ENCODE measurements at places on chromosomes 2 and 18.
A peak's percentile ranks its signal among the peaks of the same experiment; 100 is the strongest.

- no peak for DNase-seq
Measured at GRCh38 chr2:42513252-42513918, 19.6 kb upstream of the KCNG3 start.

DNA sequence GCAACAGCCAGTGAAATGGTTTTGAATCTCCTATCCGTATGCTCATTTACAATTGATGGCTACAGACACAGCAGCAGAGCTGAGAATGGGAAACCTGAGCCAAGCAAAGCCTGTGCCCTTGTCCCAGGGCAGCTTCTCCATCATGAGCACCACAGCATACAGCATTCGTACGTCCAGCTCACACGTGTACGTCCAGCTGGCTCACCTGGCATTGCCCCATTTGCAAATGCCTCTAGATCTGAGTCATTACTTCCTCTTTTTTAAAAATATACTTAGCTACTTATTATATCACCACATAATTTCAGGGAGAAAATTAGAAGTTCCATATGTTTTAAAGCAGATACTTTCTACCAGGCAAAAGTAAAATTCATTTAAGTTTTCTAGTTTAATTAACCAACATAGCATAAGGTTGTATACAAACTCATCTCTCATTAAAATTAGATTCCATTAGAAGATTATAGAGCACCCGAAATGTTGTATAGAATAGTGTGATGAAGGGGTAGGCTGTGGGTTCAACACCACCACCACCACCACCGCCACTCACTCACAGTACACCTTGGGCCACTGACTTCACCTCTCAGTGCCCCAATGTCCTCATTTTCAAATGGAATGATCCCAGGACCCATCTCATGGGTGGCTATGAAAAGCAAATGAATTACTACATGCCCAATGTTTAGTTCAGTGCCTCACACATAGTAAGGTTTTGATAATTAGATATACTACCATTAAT lies 31.4 kb upstream of the TMEM177 start:
- DNase-seq: no peak

- no peak for DNase-seq
Measured at GRCh38 chr2:9539531-9539930, 16.1 kb downstream of the ADAM17 start.

DNA sequence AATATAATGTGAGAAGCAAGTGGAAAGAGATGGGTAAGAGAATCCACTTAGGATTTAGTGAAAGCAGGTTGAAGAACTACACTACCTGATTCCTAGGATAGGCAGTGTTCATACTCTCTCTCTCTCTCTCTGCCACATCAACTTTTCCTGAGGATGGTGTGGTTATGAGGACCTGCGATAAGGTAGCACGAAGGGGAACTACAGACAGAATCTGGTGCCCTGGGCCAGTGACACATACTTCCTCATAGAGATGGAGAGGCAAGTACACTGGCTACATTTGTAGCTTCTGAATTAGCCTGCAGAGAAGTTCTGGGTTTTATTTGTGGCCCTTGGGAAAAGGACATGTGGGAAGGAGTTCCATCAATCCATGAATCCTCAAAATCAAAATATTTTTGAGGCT lies 44.5 kb downstream of the PTH2R start:
- no peak for DNase-seq

DNA sequence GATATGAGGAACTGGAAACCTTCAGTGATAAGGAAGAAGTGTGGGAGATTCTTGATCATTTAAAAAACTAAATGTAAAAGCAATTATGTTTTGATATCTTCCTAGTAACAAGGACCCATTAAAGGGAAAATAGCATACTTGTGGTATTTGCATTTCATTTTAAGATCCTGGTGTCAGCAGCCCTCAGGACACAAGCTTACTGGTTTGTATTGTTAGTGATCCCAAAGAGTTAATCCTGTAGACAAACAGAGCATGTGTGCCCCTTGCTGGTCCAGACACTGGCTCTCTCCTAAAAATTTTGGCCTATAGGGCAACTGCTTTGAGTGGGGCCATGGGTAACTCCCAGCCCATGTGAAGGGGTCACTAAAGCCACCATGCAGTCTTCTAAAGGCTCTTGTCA lies 101.1 kb upstream of the TFCP2L1 start:
- no peak for DNase-seq

DNA sequence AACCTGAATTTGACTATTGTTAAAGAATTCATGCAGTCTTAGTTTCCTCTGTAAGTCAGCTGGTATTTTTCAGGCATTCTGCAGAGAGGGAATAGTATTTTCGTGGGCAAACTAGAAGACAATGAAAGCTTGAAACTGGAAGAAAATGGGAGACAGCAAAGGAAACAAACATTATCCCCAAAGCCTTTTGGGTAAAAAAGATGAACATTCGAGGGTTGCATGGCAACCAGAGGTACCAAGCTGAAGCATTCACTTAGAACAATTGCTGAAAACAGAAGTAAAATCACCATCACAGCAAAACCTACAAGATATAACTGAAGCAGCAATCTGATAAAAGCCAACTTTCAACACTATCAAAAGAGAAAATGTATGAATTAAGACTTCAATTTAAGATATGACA lies 233.7 kb downstream of the SCG2 start:
- no peak for DNase-seq

DNA sequence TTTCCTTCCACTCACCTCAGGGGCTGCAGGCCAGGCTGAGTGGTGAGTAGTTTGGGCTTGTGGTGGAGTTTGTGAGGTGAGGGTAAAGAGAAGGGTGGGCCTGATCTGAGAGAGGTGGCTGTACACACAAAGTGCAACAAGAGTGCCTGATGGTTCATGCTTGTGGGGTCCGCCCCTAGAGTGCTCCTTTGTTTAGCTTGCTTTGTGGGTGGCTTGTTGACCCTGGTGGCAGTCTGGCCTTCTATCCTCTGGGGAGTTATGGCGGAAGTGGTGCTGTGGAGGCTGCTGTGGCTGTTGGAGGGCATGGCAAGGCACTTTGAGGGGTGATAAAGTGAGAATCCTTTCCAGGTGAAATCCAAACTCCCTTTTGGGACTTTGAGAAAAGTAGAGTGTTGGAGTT lies 10.6 kb downstream of the UBE2F start:
- no peak for DNase-seq

- DNase-seq: peak; percentile 81
Measured at GRCh38 chr2:218852911-218853667, 6.5 kb upstream of the WNT6 start.

- DNase-seq: no peak
Measured at GRCh38 chr2:3727397-3728045, 24.1 kb downstream of the DCDC2C start.

- DNase-seq: no peak
Measured at GRCh38 chr2:28281739-28282138, 110.9 kb upstream of the FOSL2 start.

GRCh38 chr2:32877587-32878510 lies 68.9 kb upstream of the LTBP1 start:
- no peak for DNase-seq

GRCh38 chr2:16756831-16757644 lies 91.4 kb upstream of the CYRIA start:
- DNase-seq: peak; percentile 83

GRCh38 chr2:181673173-181673572 lies 7.1 kb downstream of the NEUROD1 start:
- DNase-seq: no peak

DNA sequence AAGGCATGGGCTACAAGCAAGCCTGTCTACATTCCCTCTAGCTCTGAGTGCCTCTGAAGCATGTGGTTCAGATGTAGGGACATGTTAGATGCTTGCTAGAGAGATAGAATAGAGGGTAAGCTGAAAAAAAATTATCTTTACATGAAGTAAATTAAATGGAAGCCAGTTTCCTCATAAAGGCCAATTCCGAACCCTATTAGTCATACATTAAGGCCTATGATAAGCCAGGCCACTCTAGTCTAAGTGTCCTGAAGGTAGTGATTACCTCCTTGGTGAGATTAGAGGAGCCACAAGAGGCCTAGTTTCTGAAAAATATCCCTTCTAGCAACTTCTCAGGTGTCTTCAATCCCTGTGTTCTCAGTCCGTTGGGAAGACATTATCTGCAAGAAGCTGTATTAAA lies 72.4 kb upstream of the NPAS2 start:
- no peak for DNase-seq

DNA sequence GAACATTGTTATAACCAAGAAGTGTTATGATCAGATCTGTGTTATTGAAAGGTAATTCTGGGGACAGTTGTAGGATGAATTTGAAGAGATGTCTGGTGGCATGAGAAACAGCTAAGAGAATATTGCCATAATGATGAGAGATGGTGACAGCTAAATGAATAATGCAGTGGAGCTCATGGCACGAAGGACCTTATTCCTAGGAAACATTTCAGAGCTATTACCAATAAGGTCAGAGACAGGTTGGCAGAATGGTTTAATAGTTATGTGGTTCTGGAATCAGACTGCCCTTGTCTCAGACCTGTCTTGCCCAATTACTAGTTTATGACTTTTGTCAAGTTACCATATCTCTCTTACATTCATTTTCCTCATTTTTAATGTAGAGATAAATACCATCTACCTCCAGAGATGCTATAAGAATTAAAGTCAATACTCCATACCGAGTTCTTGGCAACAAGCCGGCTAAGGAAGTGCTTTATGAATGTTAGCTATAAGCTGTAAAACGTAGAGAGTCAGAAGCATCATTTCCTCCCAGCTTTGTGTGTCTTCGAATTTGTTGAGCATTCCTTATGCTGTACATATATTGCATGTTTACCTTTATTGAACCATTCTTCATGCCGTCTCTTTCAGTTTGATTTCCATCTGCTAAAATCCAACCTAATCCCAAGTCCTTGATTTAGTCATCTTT lies 73.6 kb upstream of the COL5A2 start:
- DNase-seq: no peak

DNA sequence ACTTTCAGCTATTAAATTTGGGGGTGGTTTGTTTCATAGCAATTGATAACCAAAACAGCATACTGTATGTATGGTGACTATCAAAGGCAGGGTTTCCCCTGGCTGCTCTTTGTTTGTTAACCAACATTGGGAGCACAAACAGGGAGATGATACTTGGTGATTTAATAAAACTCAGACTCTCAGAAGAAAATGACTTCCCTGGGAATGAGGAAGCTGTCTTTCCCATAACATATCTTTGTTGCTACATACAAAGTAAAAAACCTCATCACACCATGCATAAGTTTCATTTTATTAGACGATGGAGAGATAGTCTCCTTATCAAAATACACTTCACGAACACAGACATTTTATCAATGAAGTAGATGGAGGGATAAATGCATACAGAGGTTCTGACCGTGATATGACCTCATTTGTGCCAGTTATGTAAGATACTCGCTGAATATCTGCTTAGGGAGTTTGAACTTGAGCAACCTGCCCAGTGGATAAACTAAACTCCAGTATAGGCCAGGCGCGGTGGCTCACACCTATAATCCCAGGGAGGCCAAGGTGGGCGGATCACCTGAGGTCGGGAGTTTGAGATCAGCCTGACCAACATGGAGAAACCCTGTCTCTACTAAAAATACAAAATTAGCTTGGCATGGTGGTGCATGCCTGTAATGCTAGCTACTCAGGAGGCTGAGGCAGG lies 3.8 kb upstream of the NFE2L2 start:
- no peak for DNase-seq

GRCh38 chr18:69400976-69401225 lies 213 bp downstream of the DOK6 start:
- DNase-seq: no peak

DNA sequence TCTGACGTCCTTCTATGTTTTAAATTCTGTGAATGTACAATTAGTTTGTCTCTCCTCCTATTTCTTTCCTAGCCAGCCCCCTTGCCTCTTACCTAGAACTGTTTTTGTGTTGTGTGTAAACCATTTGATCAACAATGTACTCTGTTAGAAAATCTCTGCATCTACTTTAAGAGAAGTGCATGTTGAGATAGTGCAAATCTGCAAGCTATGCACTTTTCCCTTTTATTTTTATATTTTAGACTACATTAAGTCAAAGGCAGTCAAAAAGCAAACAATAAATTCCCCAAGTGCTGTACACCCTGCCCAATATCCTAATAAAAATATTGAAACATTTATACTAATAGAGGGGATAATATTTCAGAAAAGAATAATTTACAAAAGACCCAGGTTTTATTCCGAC lies 13.7 kb downstream of the LYPD6 start:
- DNase-seq: no peak

DNA sequence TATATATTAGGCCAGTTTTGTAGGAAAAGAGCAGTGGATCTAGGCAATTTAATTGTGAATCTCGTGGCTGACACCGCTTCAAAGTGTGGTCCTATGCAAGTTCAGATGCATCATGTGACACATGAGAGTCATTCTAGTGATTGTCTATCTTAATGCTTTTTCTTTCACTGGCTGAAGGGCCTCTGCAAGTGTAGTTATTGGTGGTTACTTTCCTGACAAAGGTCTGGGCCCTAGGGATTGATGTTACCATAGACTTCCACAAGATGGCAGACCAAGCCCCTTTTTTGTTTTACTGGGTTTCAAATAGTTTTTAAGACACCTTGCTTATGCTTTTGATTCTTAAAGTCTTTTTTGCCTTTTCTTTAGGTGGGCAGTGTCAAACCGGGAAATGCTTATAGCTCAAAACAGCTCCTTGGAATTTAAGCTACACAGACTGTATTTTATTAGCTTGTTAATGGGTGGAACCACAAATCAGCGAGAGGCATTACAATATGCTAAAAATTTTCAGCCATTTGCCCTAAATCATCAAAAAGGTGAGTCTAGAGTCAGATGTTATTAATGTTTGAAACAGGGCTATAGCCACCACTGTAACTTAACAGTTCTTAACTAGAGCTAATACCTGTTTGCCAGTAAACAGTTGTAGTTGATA lies 25.9 kb downstream of the CD8A start:
- DNase-seq: peak; percentile 29

DNA sequence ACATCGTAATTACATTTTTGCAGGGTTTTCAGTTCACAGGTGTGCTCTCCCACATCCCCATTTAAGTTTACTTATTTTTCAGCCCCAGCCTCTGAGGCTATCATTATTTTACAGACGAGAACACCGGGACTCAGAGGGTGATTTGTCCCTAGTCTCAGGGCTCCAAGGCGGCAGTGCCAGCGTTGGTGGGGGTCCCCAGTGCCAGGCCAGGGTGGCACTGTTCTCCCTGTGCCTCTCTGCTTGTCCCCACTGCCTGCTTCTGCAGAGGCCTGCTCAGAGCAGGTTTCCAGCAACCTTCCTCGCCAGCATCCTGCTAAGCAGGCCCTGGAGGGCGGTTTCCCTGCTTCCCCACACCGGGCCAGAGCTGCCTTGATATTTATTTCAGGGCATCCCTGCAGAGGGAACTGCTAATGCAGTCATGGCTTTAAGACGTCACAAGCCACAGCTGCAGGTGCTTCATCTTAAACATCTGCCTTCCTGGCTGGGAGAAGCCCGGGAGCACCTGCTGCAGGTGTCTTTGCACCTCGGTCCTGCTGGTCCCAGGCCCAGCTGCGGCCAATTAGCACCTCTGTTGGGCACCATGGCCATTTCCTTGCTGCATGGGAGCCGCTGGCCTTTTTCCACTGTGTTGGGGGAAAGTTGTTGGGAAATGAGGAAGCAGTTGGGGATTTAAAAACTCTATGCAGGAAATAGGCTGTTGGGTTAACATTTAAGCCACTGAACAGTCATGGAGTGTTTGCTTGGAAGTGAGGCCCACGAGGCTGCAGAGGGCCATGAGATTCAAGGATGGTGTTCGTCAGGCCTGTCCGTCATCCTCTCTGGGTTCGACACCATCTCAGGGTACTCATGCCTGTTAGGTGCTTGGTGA lies 22.8 kb downstream of the HPCAL1 start:
- no peak for DNase-seq

Measured in head of caudate nucleus (tissue), 42 donors.